ENCODE measurements at places on chromosomes 3 and 15. TPM values are rescaled to one million over a fixed set of nuclear protein-coding genes. Genes with fewer than 3 reads are reported as not detected.

DNA sequence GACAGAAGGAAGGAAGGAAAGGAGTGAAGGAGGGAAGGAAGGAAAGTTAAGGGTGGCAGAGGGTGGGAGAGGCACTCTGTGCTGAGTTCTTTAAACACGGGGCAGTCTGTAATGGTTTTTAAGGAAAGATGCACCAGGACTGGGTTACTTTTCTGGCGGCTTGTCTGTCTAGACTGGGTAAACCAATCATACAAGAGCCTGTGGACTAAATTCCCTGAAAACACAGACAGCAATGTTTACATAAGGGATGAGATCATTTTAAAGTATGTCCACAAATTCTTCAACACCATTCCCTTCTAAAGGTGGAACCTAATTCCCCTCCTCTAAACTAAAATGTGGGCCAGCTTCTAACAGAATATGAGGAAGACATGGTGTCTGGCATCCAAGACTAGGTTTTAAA, 235.5 kb upstream of the IGF1R start:
- no peak for DNase-seq
- H3K27ac ChIP-seq = no peak overlapping the region
- no peak overlapping the region for H3K4me3 ChIP-seq
- peaks cover 4% of the 10 kb centered on the region for H3K4me1 ChIP-seq
- no peaks in the 10 kb centered on the region for H3K36me3 ChIP-seq

The ARGFX gene
- not detected for total RNA-seq

The C3orf49 gene
- total RNA-seq = not detected

The CCDC80 gene
- total RNA-seq = 34.7 TPM

DNA sequence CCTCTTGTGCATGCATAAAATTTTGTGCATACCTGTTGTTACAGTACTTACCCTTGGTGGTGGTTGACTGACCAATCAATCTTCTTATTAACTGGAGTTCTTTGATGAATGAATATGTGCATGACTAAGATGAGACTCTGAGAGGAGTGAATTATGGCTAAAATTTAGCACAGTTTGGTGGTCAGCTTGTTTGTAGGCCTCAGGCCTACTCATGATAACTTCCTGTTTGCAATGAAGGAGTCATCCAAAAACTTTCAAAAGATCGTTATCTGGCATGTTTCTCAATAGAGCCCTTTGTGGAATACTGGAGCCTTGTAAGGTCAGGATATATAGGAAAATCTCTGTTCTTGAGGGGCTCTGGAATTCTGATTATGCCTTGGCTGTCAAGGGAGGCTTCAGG, 66.5 kb downstream of the LEKR1 start:
- H3K36me3 ChIP-seq = no peaks in the 10 kb centered on the region
- H3K27me3 ChIP-seq = no peaks in the 10 kb centered on the region
- H3K4me3 ChIP-seq = no peak overlapping the region
- H3K4me1 ChIP-seq = no peaks in the 10 kb centered on the region
- no peak overlapping the region for H3K27ac ChIP-seq

- no peaks in the 10 kb centered on the region for H3K36me3 ChIP-seq
- no peaks in the 10 kb centered on the region for H3K27me3 ChIP-seq
- no peak for DNase-seq
- peaks cover 83% of the 10 kb centered on the region for H3K4me1 ChIP-seq
Observed at GRCh38 chr3:127710155-127710941, 37.6 kb downstream of the ABTB1 start.

GRCh38 chr3:108312656-108313055, 16.3 kb downstream of the HHLA2 start:
- no peaks in the 10 kb centered on the region for H3K27me3 ChIP-seq
- DNase-seq = no peak
- no peaks in the 10 kb centered on the region for H3K4me1 ChIP-seq

The CCK gene
- 2.2 TPM for total RNA-seq

The GOLGA8M gene
- total RNA-seq = not detected

GRCh38 chr3:141147657-141148056, 84.0 kb upstream of the PXYLP1 start:
- H3K27me3 ChIP-seq = no peaks in the 10 kb centered on the region
- H3K27ac ChIP-seq = no peak overlapping the region
- H3K36me3 ChIP-seq = no peaks in the 10 kb centered on the region
- no peak overlapping the region for H3K4me3 ChIP-seq
- H3K4me1 ChIP-seq = no peaks in the 10 kb centered on the region
- no peak for DNase-seq

- H3K4me1 ChIP-seq = no peaks in the 10 kb centered on the region
- H3K27me3 ChIP-seq = no peaks in the 10 kb centered on the region
- no peak for DNase-seq
- H3K4me3 ChIP-seq = no peak overlapping the region
- no peak overlapping the region for H3K27ac ChIP-seq
Observed at GRCh38 chr15:28123408-28124023, 24.4 kb upstream of the OCA2 start.

GRCh38 chr3:124619887-124620599, 110.2 kb upstream of the UMPS start:
- no peak overlapping the region for H3K4me3 ChIP-seq
- no peak overlapping the region for H3K27ac ChIP-seq
- DNase-seq = no peak
- no peaks in the 10 kb centered on the region for H3K36me3 ChIP-seq

The SNURF gene
- 3.6 TPM for total RNA-seq

DNA sequence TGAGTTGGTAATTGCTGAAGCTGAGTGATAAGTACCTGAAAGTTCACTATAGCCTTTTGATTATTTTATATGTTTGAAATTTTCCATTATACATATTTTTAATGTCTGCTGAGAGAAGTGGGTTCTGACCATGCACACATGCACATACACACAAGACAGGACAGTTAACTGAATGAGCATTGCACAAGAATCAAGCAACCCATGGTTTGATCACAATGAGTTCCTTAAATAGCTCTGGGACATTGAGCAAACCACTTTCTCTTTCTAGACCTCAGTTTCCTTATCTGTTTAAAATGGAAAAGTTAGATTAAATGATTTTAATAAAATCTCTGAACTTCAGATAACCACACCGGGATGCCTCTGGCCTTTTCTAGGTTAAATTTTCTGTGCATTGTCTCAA, 26.7 kb downstream of the SNTN start:
- no peak for DNase-seq
- H3K27me3 ChIP-seq = no peaks in the 10 kb centered on the region
- no peak overlapping the region for H3K4me3 ChIP-seq
- no peaks in the 10 kb centered on the region for H3K4me1 ChIP-seq
- no peak overlapping the region for H3K27ac ChIP-seq
- no peaks in the 10 kb centered on the region for H3K36me3 ChIP-seq

The SSUH2 gene
- 0.32 TPM for total RNA-seq

The SPATA12 gene
- not detected for total RNA-seq

The TATDN2 gene
- 15.6 TPM for total RNA-seq

The TMEM266 gene
- 0.40 TPM for total RNA-seq

GRCh38 chr3:72127844-72128243, 342.9 kb upstream of the PROK2 start:
- no peaks in the 10 kb centered on the region for H3K36me3 ChIP-seq
- H3K27me3 ChIP-seq = no peaks in the 10 kb centered on the region
- DNase-seq = no peak
- peaks cover 12% of the 10 kb centered on the region for H3K4me1 ChIP-seq
- H3K4me3 ChIP-seq = no peak overlapping the region

The DAPK2 gene
- 7.4 TPM for total RNA-seq
